ENCODE measurements at places on chromosomes 12 and 14.

GRCh38 chr14:38079268-38079667 is 128.4 kb upstream of the SSTR1 start:
- DNase-seq = no peak

GRCh38 chr14:74255281-74255680 is 16.0 kb downstream of the VSX2 start:
- DNase-seq = no peak

GRCh38 chr14:38038986-38039385 is 168.7 kb upstream of the SSTR1 start:
- DNase-seq = no peak

DNA sequence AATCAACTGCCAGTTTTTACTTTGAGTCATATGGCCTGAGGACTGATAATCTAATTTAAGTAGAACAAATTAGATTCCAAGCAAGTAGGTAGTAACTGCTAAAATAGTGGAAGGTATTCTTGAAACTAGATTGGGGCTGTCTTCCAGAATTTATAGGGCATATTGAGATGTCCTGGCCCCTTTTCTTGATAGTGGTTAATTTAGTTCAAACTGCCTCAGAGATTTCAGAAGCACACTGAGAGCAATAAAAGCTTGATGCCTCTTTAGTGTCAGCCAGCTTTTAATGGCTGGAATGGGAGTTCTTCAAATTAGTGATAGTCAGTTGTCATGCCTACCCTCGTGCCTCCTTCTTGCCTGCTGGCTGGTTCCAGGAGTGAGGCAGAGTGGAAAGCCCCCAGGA is 120.5 kb downstream of the AKAP6 start:
- no peak for DNase-seq

DNA sequence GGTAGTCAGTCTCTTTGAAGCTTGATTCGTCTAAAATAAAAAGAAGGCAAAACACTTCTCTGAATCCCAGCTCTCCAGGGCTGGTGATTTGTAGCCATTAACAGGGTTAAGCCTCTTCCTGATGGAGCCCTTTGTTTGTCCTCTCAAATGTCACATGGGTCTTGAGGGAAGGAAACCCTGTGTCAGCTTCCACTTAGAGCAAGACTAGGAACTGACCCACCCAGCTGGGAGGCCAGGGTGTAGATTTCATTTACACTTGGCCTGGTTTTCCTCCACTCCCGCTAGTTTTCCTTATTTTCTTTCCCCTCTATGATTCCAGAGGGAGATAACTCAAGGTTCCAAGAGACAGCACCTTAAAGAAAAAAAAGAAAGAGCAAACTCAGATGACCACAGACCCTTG is 230.5 kb upstream of the EGLN3 start:
- no peak for DNase-seq

- DNase-seq = no peak
Measured at GRCh38 chr14:49164074-49164473, 422.1 kb downstream of the RPS29 start.

- no peak for DNase-seq
Measured at GRCh38 chr12:27284751-27285150, 40.7 kb downstream of the STK38L start.

Data from omental fat pad (tissue), 4 donors.